Hindlimb muscle (tissue), 1 donor: ENCODE measurements at places on chromosomes 6 and 20.

DNA sequence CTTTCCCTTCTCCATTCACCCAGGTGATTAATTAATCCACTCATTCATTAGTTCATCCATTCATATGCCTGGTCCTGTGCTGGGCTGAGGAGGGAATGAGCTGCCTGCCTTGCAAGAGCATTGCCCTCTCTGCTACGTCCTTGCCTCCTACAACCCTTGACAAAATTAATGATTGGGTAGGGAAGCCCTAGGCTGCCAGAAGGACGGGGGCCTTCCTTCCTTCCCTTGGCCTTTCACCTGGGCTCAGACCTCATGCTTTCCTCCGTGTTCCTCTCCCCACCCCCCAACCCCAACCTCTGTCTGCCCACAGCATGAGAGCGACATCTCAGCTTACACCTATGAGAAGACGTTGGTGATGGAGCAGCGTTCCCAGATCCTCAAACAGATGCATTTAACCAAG, 25.6 kb downstream of the SLC12A5 start:
- no peak for DNase-seq

- no peak for DNase-seq
Observed at GRCh38 chr20:33744773-33745385, 13.1 kb downstream of the ZNF341 start.

DNA sequence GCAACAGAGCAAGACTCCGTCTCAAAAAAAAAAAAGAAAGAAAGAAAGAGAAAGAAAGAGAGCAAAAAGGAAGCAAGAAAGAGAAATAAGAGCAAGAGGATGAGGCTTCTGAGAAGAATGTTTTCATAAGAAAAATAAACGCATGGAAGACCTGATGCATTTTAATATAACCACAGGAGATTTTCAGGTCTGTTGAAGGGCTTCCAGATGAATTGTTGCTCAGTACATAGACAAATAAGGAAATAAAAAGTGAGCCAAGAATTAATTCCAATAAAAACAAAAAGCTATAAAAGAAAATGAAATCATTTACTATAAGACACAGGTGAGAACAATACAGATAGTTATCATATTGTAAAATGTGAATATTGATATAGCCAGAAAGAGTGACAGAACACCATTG, 43.5 kb downstream of the PERP start:
- DNase-seq: no peak

- DNase-seq: no peak
Observed at GRCh38 chr6:106628658-106629102, 618 bp downstream of the RTN4IP1 start.

GRCh38 chr20:31602779-31603441, 2.2 kb upstream of the ID1 start:
- DNase-seq: no peak

DNA sequence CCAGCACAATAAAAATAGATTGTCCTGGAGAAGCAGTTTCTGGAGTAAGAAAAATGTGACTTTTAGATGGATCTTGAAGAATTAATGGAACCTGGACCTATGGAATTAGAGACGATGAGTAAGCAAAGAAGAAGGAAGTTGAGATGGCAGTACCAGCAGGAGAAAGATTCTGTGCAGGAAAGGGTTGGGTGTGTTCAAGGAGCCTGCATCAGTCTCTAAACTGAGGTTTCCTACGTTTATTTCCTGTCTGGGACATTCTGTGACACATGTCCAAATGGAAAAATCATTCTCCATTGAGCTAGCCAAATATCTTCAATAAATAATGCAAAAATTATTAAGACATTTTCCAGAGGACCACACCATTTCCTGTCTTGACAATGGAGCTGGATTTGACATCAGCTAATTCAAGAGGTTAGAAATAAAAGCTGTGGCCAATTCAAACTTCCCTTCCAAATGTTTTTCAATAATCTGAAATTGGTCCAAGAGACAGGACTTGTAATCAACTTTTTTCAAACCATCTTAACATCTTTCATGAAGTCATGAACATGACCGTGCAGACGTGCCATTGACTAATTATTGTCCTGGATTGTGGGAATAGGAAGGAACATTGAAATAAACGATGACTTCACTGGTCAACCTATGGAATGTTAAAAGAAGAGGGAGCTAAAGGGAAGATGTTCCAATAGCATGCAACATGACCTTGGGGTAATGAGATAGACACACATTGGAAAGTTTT, 198.3 kb downstream of the ZNF217 start:
- no peak for DNase-seq

DNA sequence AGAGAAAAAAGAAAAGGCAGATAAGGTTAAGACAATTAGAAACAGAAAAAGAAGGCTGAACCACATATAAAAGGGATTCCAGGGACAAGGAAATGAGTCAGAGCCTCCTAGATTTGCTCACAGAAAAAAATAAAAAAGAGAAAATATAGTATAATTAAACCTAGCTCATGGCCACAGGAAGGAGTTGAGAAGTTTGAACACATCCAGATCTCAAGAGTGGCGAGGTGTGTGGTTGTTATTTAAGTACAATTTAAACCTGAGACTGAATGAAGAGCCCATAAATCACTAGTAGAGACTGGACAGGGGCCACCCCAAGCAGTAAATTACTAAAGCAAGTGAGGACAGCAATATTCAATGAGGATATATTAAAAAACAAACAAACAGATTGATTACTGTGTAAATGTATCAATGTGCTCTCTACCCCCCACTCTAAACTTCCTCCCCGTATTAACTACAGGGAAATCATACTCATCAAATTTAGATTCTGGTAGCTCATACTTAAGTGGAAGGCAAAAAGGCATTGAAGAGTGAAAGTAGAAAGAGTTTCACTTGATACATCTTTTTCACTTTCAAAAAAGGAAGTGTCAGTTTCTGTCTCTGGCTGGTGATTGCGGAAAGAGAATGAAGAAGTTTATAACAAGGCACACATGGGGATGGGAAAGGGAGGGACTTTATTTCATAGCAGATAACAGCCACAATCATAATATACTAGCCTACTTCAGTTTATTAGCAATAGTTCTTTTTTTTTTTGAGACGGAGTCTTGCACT, 49.3 kb upstream of the SCAF8 start:
- no peak for DNase-seq

DNA sequence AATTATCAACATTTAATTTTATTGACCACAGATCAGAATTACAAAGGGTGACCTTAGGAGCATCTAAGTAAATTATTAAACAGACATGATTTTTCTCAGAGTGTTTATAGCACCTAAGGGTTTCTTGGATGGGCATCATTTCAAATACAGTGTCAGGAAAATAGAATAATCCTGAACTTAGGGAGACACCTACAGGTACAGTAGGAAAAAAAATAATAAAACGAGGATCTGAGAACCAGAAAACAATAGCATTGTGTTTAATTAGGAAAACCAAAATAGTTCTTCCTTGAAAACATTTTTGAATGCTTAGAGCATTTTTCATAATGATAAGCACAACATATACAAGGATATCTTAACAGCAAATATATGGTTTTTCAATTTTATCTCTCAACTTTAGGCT, 39.2 kb downstream of the MMUT start:
- DNase-seq: peak; percentile 3
